ENCODE measurements at places on chromosomes 1 and 21.

DNA sequence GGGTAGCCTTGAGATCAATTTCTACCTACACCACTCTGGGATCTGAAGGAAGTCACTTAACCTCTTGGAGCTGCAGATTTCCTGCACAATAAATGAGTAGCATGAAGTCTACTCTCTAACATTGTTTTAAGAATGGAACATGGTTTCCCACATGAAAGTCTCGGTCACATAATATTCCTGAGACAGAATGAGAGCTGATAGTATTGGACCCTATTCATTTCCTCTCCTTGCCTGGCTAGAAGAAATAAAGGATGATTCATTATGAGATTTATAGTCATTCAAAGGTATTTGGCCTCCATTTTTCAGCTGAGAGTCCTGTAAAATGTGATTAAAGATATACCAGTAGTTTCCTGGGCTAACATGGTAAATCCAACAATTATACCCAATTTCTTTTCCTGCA, 56.7 kb downstream of the ARHGAP29 start:
- DNase-seq = no peak

DNA sequence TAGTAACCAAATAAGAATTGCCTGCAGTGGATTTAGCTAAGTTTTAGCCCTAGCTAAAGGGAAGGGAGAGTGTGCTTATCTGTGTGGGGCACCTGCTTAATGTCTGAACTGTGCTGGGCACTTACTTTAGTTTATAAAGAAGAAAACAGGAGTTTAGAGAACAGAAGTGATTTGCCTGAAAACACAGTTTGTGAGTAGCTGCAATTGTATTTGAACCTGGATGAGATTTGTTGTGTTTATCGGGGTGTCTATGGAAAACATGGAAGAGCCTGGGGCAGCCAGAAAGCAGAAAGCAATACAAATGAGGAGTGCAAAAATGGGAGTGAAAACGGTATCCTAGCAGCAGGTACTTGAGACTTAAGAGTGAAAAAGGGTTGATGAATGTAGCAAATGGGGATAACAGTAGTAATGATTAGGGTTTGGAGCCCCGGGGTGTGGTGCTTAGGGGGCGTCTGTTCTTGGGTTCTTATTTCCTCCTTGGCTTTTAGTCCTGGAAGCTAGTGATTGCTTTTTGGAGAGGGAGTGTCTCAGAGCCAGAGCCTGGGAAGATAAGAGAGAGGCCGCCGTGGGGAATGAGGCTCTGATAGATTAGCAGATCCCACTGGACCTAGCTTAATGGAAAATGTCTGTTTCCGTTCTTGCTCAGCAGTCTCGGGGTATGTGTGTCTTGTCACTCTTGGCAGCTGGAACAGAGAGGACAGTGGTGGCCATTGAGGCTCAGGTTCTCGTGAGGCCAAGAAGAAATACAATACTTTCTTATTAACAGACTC, 5.6 kb downstream of the PRCC start:
- no peak for DNase-seq

DNA sequence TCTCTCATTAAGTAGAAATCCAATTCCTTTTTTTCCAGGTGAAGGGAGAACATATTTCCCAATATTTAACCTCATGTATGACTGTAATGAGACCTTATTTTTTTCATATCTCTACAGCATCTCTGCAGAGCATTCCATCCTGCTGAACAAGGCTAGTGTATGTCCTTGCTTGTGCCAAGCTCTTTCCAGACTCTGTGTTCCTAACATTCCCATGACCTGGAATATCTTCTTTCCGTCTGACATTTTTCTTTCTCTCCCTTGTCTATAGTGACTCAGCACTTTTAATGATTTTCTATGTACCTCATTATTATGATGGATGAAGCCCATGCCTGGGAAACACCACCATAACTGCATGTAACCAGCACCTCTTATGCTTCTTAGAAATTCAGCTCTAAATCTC, 278.3 kb upstream of the NRIP1 start:
- DNase-seq = no peak

- no peak for DNase-seq
Measured at GRCh38 chr21:36288651-36289243, 31.2 kb upstream of the MORC3 start.

DNA sequence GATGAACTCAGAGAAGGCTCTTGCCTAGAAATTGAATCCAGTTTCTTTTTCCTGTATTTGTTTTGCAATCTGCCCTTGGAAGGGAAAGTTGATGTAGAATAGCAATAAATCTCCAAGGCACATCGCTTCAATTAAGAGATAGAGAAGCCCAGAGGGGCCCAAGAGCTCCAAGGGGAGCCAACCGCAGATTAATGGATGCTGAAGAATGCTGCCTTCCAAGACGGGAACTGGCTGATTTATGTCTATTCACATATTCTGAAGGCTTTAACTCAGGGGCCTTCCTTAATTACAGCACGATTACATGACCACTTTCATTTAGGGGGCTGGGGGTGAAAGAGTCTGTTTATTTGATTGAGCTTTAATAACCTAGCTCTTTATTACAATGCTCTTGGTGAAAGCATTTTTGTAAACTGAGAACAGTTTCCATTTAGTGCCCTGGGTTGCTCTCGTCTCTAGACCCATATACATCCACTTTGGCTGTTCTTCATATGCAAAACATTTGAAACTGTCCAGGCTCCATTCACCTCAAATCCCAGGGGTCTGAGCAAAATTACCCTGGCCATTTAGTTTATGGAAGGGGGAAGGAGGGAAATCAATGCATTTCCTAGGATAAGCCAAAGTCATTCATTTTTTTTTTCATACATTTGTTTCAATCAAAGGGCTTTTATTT, 87.4 kb upstream of the CLDN14 start:
- DNase-seq = no peak

DNA sequence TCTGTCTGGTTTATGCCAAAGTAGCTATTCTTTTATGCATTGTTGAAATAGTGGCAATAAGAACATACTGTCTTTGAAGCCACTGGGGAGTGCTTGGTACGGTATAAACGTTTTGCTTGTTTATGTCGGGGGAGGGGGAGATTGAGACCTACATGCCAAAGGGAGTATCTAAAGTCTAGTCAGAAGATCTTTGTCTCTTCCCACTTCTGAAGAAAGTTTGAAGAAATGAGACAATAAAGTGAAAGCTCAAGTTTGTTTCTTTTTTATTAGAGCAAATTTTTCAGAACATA, 6.8 kb downstream of the AKIRIN1 start:
- no peak for DNase-seq
